Activated CD4-positive, alpha-beta memory T cell treated with anti-CD3 and anti-CD28 coated beads, Interleukin-2, amount 10 ng/mL, durations not matched to agents 7 days and 5 days (primary cell): ENCODE measurements at places on chromosomes 7 and 10. TPM values are rescaled to one million over a fixed set of nuclear protein-coding genes. Genes with fewer than 3 reads are reported as not detected.

- H3K4me1 ChIP-seq = peaks cover 34% of the 10 kb centered on the region
- peak overlapping the region; percentile 89 for H3K27ac ChIP-seq
- H3K36me3 ChIP-seq = peaks cover 21% of the 10 kb centered on the region
- H3K4me3 ChIP-seq = peak overlapping the region; percentile 86
Measured at GRCh38 chr7:123749537-123749857, 694 bp upstream of the WASL start.

DNA sequence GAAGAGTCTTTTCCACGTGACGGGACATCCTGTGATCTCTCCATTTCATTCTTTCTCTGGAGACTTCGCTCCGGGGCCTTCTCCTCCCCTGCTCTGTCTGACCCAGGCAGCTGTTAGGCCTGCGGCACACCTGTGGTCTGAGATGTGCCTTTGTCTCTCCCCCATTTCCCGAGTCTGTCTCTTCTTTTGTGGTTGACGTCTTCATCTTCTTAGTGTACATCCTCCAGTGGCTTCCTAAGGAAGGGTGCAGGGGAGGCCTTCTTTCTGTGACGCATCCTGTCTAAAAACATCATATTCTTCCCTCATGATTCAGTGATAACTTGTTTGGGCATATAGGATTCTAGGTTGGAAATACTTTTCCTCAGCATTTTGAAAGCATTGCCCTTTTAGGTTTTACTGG, 17.2 kb upstream of the ATP6V0E2 start:
- peaks cover 19% of the 10 kb centered on the region for H3K36me3 ChIP-seq
- peak overlapping the region; percentile 13 for H3K27ac ChIP-seq
- no peaks in the 10 kb centered on the region for H3K27me3 ChIP-seq

Gene ABCF2
- 27.6 TPM for total RNA-seq

Gene OR2A7
- 3.0 TPM for total RNA-seq

DNA sequence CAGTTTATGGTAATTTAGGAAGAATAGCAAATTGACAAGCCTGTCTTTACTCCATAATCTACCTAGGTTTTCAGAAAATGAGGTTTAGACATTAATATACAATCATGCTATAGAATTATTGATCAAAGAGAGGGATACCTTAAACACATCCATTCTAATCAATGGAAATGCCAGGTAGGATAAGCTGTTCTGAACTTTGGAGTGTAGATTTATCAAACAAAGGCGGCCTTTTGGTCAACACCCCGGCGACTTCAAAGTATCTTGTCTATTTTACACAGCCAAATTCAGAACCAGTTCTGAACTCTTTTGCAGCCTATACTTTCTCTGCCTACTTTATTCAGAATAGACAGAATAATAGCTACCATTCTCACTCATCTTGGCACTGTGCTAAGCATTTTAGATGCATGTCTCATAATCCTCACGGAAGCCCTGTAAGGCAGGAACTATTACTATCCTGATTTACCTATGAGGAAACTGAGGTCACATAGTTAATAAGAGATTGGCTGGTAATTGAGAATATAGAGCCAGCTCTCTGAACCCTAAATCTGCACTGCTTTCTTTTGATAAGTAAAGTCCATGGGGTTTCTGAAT, 641.9 kb upstream of the LRRTM3 start:
- no peak overlapping the region for H3K27ac ChIP-seq
- H3K27me3 ChIP-seq = no peaks in the 10 kb centered on the region

DNA sequence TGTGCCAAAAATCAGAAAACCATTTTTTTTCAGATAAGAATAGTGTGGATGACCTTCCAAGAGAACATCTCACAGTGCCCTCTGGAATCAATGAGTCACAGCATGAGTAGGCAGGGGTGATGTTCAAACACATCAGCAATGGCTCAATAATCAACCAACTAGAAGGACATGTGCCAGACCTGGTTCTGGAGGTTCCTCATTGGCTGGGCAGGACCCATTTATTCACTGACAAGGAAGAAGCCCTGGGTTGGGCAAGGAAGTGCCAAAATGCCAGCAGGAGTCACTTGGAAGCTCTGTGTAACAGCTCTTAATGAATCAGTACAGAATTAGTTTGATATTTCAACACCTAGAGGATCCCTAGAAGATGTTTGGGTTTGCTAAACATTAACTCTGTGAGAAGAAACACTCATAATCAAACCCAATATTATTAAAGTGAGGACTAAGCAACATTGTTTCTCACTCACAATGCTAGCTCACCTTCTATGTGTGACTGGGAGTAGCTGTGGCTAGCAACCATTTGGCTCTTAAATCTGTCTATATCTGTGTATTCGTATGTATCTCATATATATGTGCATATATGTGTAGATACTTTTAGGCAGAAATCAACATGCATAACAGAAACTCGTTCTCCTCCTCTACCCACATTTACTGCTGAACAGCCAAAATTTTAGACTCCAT, 72.3 kb upstream of the APBB1IP start:
- H3K27me3 ChIP-seq = peaks cover 5% of the 10 kb centered on the region
- DNase-seq = no peak
- H3K4me1 ChIP-seq = no peaks in the 10 kb centered on the region

DNA sequence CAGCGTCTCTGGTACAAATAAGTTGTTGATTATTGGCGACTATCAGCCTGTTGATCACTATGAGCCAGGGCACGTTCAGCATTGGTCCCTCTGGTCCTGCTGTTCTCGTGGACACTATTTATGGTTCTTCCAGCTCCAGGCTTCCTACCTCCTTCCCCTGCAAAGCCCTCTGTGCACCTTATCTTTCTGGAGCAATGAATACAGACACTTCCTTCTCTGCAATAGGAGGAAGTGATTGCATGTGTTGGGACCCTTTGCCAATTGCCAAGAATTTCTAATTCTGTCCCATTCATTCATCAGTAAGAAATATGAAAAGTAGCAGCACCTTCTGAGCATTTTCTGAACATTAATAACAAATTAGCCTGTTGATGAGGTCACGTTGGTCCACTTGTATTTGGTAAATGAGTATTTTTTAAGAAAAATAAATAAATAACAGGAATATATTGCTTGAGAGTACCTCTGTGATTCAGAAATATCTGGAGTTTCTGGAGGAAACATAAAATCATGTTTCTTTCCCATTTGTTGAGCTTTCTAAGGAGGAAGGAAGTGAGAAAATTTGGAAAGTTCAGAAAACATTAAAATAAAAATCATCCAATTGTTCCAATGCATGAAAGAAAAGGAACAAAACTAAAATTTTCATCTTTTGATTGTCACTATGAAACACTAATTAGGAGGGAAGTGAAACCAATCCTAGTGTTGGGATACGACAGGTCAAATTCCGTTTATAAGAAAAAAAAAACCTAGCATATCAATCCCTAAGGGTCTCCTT, 259.1 kb upstream of the KLF6 start:
- no peak for DNase-seq
- H3K27ac ChIP-seq = no peak overlapping the region
- no peak overlapping the region for H3K4me3 ChIP-seq
- no peaks in the 10 kb centered on the region for H3K4me1 ChIP-seq

Gene RAB19
- total RNA-seq = 4.8 TPM

Gene MRLN
- not detected for total RNA-seq

- H3K4me3 ChIP-seq = no peak overlapping the region
- H3K4me1 ChIP-seq = peaks cover 2% of the 10 kb centered on the region
- no peaks in the 10 kb centered on the region for H3K36me3 ChIP-seq
- no peak for DNase-seq
- H3K27me3 ChIP-seq = peaks cover 4% of the 10 kb centered on the region
Measured at GRCh38 chr7:28065308-28065707, 115.3 kb downstream of the JAZF1 start.

Gene NXPH1
- not detected for total RNA-seq

Gene FBXL13
- total RNA-seq = 0.58 TPM

DNA sequence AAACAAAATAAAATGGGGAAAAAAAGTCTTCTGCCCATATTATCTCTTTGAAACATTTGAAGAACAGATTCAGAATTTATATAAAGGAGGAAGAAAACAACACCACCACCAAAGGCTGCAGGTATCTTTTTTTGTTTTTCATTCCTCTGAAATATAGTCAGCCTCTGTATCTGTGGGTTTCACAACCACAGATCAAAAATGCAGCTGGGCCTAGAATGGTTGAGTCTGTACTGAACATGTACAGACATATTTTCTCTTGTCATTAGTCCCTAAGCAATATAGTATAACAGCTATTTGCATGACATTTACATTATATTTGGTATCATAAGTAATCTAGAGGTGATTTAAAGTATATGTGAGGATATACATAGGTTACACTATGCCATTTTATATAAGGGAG, 559.7 kb upstream of the LRRN3 start:
- no peak overlapping the region for H3K27ac ChIP-seq
- H3K4me1 ChIP-seq = no peaks in the 10 kb centered on the region
- no peaks in the 10 kb centered on the region for H3K27me3 ChIP-seq
- H3K4me3 ChIP-seq = no peak overlapping the region

GRCh38 chr7:43484678-43485395, 98.1 kb upstream of the STK17A start:
- no peak overlapping the region for H3K27ac ChIP-seq
- peaks cover 5% of the 10 kb centered on the region for H3K27me3 ChIP-seq
- no peaks in the 10 kb centered on the region for H3K4me1 ChIP-seq
- no peaks in the 10 kb centered on the region for H3K36me3 ChIP-seq

DNA sequence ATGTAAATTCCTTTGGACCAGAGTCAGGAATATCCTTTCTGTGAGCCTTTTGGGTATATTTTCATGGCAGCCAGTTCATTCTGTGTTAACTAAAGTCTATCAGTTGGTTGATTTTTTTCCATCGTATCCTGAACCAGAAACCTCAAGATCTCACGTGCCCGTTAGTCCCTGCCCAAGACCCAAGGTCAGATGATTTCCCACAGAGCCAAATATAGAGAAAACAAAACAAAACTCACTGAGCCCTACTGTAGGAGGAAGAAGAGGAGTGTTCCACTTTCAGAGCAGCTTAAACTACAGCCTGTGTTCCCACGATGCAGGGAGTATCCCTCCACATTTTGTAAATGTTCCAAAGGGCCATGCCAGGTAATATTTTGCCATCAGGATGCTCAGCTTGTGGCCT, 96.0 kb upstream of the ADO start:
- no peak overlapping the region for H3K27ac ChIP-seq
- DNase-seq = no peak
- H3K27me3 ChIP-seq = no peaks in the 10 kb centered on the region
- no peak overlapping the region for H3K4me3 ChIP-seq

Gene YWHAG
- total RNA-seq = 83.1 TPM

Gene CCL24
- total RNA-seq = not detected

GRCh38 chr10:84214612-84215235, 10.6 kb downstream of the LRIT2 start:
- no peaks in the 10 kb centered on the region for H3K36me3 ChIP-seq
- H3K27ac ChIP-seq = no peak overlapping the region
- no peak overlapping the region for H3K4me3 ChIP-seq
- H3K27me3 ChIP-seq = no peaks in the 10 kb centered on the region
- no peaks in the 10 kb centered on the region for H3K4me1 ChIP-seq
- DNase-seq = peak; percentile 55

GRCh38 chr7:141013345-141013715, 1.4 kb downstream of the MRPS33 start:
- H3K4me3 ChIP-seq = peak overlapping the region; percentile 97
- peaks cover 38% of the 10 kb centered on the region for H3K4me1 ChIP-seq
- DNase-seq = no peak
- H3K27ac ChIP-seq = peak overlapping the region; percentile 96
- H3K36me3 ChIP-seq = peaks cover 12% of the 10 kb centered on the region

DNA sequence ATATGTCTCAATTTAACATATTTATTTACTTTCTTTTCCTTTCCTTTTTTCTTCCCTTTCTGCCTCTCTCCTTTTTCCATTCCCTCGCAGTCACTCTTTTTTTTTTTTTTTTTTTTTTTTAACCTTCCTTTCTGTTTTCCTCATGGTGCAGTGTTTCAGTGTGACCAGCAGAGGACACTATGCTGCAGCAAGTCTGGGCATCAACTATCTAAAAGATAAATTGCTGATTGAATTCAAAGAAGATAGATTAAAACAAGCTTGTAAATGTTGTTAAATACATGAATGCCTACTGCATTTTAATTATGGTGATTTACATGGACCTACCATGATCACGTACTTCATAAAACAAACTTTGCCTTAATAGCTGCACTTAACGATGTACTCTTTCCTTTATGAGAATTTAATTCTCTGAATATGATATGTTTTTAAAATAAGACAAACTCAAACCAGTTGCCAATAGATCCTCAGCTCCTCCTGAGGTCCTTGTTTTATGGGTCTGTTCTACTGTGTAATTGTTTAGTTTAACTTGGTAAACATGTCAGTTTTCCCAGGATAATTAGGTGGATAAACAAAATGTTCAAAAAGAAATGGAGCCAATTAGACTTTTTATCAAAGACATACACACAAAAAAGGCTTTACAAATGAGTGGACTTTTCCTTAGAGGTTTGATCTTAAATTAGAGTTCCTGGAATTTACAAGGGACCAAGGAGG, 101.0 kb upstream of the AGR3 start:
- no peak overlapping the region for H3K4me3 ChIP-seq
- peak; percentile 42 for DNase-seq
- no peak overlapping the region for H3K27ac ChIP-seq
- H3K27me3 ChIP-seq = peaks cover 13% of the 10 kb centered on the region
- no peaks in the 10 kb centered on the region for H3K36me3 ChIP-seq

- no peak overlapping the region for H3K4me3 ChIP-seq
- no peaks in the 10 kb centered on the region for H3K27me3 ChIP-seq
- no peak overlapping the region for H3K27ac ChIP-seq
- H3K36me3 ChIP-seq = peaks cover 24% of the 10 kb centered on the region
- peaks cover 26% of the 10 kb centered on the region for H3K4me1 ChIP-seq
- DNase-seq = no peak
Measured at GRCh38 chr10:37854626-37855025, 2.8 kb downstream of the ZNF248 start.

DNA sequence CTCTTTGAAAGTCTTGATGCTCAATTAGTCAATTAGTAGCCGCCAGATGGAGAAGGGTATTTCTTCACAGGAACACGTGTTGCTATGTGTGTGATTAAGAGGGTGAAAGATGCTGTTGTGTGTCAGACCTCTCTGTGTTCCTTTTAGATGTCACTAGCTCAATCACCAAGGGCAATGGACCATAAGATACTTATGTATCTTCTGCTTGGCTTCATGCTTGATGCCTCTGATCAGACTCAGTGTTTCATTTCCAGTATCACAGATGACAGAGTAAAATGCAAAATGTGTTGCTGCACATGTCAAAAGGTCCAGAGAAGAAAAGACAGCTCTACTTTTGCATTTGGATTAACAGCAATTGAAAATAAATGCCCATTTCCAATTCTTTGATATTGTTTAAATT, 865.9 kb downstream of the CNTNAP2 start:
- no peaks in the 10 kb centered on the region for H3K27me3 ChIP-seq
- H3K4me3 ChIP-seq = no peak overlapping the region
- H3K27ac ChIP-seq = no peak overlapping the region
- no peaks in the 10 kb centered on the region for H3K36me3 ChIP-seq

Gene HTR7
- total RNA-seq = not detected

Gene CLRN3
- not detected for total RNA-seq

- no peak overlapping the region for H3K4me3 ChIP-seq
- no peak overlapping the region for H3K27ac ChIP-seq
- H3K4me1 ChIP-seq = no peaks in the 10 kb centered on the region
- DNase-seq = no peak
- no peaks in the 10 kb centered on the region for H3K36me3 ChIP-seq
Measured at GRCh38 chr10:125231116-125231812, 70.9 kb upstream of the CTBP2 start.

GRCh38 chr10:95388539-95388938, 97.7 kb upstream of the PDLIM1 start:
- no peak overlapping the region for H3K4me3 ChIP-seq
- no peak overlapping the region for H3K27ac ChIP-seq
- no peak for DNase-seq
- peaks cover 2% of the 10 kb centered on the region for H3K27me3 ChIP-seq
- H3K4me1 ChIP-seq = no peaks in the 10 kb centered on the region

Gene CCDC172
- not detected for total RNA-seq
